ENCODE measurements at places on chromosomes 7 and 10.

DNA sequence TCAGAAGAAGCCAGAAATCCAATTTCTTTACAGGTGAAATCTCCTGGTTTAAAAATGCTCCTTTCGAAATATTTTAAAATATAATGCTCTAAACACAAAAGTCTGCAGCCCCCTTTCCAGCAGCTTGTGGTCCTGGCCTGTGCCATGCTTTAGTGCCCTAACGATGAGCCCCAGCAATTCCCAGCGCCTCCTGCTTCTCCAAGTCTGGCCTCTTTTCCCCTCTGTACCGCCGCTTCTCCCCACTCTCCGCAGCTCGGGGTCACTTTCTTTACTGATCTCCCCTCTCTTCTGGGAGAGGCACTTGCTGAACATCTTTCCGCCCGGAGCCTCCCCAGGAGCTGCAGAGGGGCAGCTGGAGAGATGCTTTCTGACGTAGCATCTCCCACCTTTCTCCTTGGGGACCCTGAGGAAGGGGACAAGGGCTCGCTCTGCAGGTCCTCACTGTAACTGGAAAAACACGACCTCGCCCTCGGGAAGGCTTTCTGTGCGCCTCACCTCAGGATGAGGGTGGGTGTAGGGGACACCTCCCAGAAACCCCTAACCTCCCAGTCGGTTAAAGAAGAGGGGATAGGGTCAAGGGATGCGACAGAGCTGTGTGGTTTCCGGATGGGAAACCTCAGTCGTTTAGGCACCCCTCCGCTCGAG, 565 bp upstream of the INA start:
- DNase-seq: no peak

DNA sequence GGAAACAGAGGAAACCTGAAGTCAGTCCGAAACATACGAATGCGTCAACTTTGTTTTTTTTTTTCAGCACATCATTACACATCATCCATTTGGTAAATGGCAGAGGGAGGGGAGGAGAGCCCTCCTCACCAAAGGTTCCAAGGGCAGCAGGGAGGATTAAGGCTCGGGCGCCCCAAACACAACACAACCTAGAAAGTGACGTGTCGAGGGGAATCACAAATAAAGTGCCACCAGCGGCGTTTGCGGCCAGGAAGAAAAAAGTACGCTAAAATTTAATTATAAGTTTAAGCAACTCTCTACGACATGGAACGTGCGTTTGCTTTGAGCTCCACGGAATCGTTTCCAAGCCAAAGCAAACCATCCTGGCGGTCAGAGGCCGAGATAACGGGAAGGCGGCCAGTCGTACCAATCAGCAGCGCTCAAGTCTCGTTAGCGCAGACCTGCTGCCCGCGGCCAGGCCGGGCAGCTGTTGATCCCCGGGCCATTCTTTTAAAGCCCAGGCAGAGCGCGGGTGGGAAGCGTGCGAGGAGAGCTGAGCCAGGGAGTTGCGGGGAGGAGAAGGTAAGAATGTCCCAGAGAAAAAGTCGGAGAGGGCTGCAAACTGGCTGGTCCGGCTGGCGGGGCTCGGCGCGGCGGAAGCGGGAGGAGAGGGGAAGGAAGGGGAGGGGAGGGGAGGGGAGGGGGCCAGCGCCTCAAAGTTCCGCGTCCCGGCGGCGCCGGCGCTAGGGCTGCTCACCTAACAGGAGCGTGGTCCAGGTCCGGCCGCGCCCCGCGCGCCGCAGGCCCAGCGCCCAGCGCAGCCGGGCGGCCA, 719 bp downstream of the DPY19L1 start:
- peak; percentile 55 for DNase-seq

DNA sequence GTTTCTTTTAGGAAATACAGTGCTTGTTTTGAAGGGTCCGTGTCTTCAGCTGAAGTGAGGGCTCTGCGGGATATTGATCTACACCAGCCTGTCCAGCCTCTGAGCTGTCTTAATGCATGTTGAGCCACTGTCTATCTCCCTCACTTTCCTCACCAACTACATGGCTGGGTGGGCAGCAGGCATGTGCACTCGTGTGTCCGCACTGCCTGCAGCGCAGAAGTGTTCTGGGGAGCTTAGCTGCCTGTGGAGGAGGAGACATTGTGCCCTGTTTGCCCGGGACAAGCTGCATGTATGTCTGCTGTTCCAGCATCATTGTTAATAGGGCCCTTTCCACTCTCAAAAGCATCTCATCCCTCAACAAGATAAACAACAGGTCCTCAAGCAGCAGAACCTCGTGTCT, 133.1 kb upstream of the EEPD1 start:
- DNase-seq: no peak

GRCh38 chr7:21214657-21215056, 213.2 kb upstream of the SP4 start:
- DNase-seq: no peak

GRCh38 chr10:72557362-72557761, 68.5 kb downstream of the MICU1 start:
- no peak for DNase-seq

DNA sequence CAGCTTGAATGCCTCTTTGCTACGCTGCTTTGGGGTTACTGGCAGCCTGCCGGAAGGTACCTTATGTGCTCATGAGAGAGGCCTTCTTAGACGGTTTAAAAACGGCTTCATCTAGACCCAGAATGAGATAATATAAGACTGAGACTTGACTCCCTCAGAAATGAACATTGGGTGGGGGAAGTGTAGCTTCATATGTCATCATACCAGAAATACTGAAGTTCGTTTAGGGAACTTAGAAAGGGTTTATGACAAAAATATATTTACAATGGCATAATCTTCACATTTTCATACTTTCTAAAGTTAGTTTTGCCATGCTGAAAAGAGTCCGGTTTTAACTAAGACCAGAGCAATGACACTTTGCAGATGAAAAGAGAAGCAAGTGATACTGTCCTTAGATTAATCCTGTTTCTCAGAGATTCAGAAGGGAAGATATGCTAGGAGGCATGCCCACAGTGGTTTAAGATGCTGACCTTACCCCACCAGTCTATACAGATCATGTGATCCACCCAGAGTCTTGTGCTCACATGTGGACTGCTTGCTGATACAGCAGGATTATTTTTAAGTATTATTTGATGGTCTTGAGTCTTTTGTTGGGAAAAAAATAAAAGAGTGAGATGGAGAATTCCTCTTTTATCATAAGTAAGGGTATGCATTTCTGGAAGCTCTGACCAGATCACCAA, 40.8 kb upstream of the HGF start:
- DNase-seq: no peak

DNA sequence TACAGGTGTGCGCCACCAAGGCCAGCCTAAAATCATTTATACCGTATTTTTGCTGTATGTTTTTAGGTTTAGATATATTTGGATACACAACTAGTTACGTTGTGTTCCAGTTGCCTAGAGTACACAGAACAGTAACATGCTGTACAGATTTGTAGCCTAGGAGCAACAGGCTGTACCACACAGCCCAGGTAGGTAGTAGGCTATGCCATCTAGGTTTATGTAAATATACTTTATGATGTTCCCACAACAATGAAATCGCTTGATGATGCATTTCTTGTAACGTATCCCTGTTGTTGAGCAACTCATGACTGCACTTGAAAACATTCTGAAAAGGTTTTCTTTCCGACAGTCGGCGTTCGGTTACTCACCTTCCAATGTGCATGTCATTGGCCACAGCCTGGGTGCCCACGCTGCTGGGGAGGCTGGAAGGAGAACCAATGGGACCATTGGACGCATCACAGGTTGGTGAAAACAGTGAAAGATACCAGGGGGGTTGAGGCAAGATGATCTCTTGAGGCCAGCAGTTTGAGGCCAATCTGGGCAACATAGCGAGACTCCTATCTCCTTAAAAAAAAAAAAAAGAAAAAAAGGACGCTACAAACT, 7.7 kb downstream of the PNLIP start:
- no peak for DNase-seq

- DNase-seq: no peak
Observed at GRCh38 chr10:33524041-33524440, 189.6 kb upstream of the NRP1 start.

DNA sequence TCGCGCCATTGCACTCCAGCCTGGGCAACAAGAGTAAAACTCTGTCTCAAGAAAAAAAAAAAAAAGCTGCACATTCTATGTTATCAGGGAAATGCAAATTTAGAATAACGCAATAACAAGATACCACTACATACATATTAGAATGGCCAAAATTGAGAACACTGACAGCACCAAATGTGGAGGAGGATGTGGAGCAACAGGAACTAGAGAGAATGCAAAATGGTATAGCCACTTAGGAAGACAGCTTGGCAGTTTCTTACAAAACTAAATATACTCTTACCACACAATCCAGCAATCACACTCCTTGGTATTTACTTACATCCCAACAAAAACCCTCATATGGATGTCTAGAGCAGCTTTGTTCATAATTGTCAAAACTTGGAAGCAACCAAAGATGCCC, 76.8 kb downstream of the ALOX5 start:
- no peak for DNase-seq

Data from NCI-H1105 treated with DMSO at 0.1 percent for 48 hours (cell line).